ENCODE measurements at places on chromosomes 16 and 17. TPM values are rescaled to one million over a fixed set of nuclear protein-coding genes. Genes with fewer than 3 reads are reported as not detected.

The CENPV gene
- total RNA-seq, result 54.7 TPM

The HOXB9 gene
- 0.27 TPM for total RNA-seq

The MT1E gene
- total RNA-seq, result 135 TPM

The SALL1 gene
- not detected for total RNA-seq

The EPOP gene
- 56.5 TPM for total RNA-seq

The COG4 gene
- 42.5 TPM for total RNA-seq

The ABCC6 gene
- not detected for total RNA-seq

The ASGR1 gene
- total RNA-seq, result 1.1 TPM

The TMC8 gene
- 234 TPM for total RNA-seq

The TRIM16 gene
- total RNA-seq, result 16.7 TPM

The EME1 gene
- total RNA-seq, result 32.9 TPM

The CD79B gene
- total RNA-seq, result 31.8 TPM

The CTF1 gene
- 0.29 TPM for total RNA-seq

The B3GNT9 gene
- 6.2 TPM for total RNA-seq

The PABPN1L gene
- not detected for total RNA-seq

The BCL6B gene
- 1.5 TPM for total RNA-seq

The ERN2 gene
- total RNA-seq, result not detected

The DLX3 gene
- total RNA-seq, result not detected

The MT1F gene
- total RNA-seq, result 4.3 TPM

The FBXO39 gene
- 0.29 TPM for total RNA-seq
